Stimulated activated CD4-positive, alpha-beta T cell treated with anti-CD3 and anti-CD28 coated beads, Interleukin-1b, Interleukin-23, amount 100 ng/mL, for 24 hours (primary cell): ENCODE measurements at places on chromosomes 1 and 21.

DNA sequence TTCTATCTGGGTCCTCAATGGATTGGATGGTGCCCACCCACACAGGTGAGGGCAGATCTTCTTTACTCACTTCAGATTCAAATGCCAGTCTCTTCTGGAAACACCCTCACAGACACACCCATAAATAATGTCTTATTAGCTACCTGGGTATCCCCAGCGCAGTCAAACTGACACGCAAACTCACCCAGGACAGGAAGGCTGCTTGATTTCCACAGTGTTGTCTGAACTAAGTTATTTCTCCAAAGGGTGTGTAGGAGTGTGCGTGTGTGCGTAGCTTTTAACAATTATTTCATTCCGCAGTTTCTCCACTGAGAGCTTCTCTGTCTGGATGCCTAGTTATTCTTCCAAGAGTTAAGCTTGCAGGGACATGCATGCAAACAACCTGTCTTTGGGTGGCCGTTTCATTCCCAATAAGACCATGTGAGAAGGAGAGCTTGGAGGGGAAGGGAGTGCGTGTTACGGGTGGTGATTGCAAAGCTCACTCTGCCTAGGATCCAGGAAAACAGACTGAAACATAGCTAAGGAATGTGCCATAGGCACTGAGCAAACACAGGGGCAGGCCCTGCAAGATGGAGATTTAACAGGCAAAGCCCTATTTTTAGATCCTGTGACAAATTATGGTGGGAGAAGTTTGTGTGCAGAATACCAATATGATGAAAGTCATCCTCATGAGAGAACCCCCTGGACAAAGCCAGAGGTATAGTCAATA is 269.7 kb downstream of the DYRK1A start:
- DNase-seq, result no peak

- DNase-seq, result no peak
These were observed 14.7 kb downstream of the NIBAN1 start for GRCh38 chr1:184959626-184960025.

GRCh38 chr21:27047658-27048314 is 80.9 kb upstream of the ADAMTS5 start:
- DNase-seq, result no peak

- peak; percentile 59 for DNase-seq
These were observed 70.3 kb downstream of the PIK3CD start for GRCh38 chr1:9721606-9722377.

DNA sequence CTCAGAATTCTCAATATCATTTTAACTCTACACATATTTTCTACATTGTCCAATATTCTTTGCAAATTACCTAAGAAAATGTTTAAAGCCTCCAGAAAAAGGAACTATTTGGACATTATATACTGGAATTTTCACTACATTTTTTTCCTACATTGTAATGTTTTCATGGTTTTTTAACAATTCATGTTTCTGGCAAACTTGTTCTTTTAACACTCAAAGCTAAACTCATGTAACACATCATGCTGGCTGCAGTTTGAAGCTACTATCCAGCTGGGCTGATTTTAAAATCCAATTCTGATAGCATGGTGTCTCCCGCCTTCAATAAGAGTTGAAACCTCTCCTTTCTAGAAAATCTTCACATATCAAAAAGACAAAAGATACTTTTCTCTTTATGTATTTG is 52.0 kb downstream of the TGFBR3 start:
- no peak for DNase-seq

DNA sequence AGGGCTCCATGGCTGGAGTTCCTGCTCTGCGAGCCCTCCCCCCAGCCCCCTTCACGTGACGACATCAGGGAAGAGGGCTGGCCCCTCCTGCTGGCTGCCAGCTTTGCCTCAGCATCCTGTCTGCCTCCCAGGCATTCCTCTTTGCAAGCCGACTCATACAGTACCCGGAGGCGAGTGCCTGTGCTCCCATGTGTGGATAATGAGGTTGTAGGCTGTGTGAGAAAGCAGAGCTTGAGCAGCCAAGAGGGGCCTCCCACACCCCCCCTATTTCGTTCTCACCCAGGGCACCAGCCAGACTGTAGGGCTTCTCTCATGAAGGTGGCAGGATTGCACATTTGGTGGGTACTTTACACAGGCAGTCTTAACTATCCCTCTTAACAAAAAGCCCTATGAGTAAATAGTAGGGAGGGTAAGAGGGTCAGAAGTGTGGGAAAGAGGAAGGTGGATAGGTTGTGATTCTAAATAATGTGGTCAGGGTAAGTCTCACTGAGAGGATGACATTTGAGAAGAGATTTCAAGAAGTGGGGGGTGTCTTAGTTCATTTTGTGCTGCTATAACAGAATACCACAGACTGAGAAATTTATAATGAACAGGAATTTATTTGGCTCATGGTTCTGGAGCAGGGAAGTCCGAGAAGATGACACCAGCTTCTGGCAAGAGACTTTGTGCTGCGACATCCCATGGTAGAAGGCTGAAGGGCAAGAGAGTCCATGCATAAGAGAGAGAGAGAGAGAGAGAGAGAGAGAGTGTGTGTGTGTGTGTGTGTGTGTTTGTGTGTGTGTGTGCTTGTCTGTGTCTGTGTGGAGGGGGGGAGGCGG is 113.5 kb downstream of the OMA1 start:
- no peak for DNase-seq

- DNase-seq, result no peak
These were observed 74.3 kb downstream of the SDC3 start for GRCh38 chr1:30834253-30834652.
